Vagina (tissue), 2 donors: ENCODE measurements at places on chromosomes 5 and 9.
A peak's percentile ranks its signal among the peaks of the same experiment; 100 is the strongest.

- H3K4me3 ChIP-seq, result no peak overlapping the region
- peaks cover 23% of the 10 kb centered on the region for H3K36me3 ChIP-seq
- H3K4me1 ChIP-seq, result peaks cover 24% of the 10 kb centered on the region
- no peaks in the 10 kb centered on the region for H3K27me3 ChIP-seq
Observed at GRCh38 chr5:177234841-177235240, 68.7 kb downstream of the RAB24 start.

DNA sequence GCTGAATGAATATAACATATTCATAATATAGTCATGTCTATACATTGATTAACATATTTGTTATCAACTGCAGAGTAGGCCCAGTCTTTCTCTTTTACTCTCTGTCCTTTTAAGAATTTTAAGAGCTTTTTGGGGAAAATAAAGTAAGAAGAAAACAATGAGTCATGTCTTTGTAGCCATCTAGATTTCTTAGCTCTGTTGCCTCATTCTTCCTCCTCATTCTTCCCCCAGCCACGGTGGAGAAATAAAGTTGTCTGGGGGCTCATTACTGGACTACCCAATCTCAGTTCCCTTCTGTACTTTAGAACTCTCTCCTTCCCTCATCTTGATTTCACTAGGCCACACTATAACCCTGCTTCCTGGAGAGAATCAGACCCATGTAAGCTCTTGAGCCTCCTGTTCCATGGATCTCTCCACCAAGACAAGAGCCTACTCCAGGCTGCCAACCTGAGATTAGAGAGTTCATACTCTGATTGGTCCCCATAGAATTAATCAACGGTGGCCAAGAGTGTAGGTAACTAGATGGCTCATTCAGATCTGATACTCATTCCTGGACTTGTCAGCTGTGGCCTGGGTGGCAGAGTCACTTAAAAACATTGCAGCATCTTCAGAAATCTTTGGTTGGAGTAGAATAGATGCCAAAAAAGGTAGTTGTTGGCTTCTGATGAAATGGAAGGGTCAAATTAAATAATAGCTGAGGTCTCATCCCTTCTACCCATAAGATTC is 44.2 kb downstream of the ITGA1 start:
- no peak for DNase-seq
- no peak overlapping the region for H3K27ac ChIP-seq
- no peaks in the 10 kb centered on the region for H3K27me3 ChIP-seq
- no peaks in the 10 kb centered on the region for H3K4me1 ChIP-seq

- H3K4me1 ChIP-seq, result no peaks in the 10 kb centered on the region
- H3K36me3 ChIP-seq, result no peaks in the 10 kb centered on the region
- H3K27me3 ChIP-seq, result no peaks in the 10 kb centered on the region
- H3K4me3 ChIP-seq, result no peak overlapping the region
Observed at GRCh38 chr5:161585798-161586197, 39.3 kb upstream of the GABRB2 start.

DNA sequence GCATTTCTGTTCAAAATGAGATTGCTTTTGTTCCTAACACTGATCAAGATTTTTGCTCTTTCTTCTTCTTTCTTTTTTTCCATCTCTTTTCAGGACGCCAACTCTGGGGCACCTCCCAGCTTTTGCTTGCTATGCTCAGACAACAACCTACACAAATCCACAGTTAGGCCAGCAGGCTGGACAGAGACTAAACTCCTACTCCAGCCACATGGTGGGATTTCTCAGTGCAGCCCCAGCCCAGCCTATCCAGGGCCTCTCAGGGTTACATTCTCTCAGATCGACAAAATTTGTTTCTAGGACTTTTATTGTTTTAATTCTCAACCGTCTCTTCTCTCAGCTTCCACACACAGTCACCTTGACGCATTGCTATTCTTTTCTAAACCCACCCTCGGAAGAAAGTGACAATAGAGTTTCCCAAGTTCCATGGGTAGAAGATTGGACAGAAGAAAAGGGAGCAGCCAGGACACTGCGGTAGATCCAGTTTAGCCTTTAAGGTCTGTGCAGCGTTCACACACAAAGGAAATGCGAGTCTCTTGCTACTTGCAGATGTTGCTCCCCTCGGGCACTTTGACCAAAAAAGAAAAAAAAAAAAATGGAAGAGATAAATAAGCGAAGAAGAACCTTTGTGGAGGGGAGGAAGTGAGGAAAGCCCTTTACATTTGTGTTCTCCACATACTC is 588.6 kb upstream of the GRAMD2B start:
- H3K4me1 ChIP-seq, result no peaks in the 10 kb centered on the region
- no peaks in the 10 kb centered on the region for H3K27me3 ChIP-seq
- no peak overlapping the region for H3K4me3 ChIP-seq
- no peak for DNase-seq
- H3K27ac ChIP-seq, result no peak overlapping the region

DNA sequence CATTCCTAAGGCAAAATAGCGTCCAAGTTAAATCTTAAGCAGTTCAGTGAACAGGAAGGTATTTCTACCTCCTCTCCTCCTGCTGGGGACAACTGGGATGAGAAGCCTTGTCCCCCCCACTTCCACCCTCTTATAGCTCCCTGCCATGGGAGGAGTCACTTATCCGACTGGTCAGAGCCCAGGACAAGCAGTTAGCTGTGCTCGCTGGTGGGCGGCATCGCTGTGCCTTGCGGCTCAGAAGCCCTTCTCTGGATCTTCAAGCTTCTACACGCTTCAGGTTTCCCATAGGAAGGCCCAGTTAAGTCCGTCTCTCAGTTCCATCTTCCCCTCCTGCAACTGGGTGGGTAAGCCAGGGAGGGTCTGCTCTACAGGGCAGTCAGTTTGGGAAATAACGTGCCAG is 77.2 kb downstream of the PAX5 start:
- peaks cover 14% of the 10 kb centered on the region for H3K4me1 ChIP-seq
- DNase-seq, result no peak
- H3K4me3 ChIP-seq, result no peak overlapping the region
- H3K27ac ChIP-seq, result no peak overlapping the region
- no peaks in the 10 kb centered on the region for H3K27me3 ChIP-seq

GRCh38 chr9:447230-448025 is 232.8 kb downstream of the DOCK8 start:
- DNase-seq, result no peak
- H3K36me3 ChIP-seq, result no peaks in the 10 kb centered on the region
- peaks cover 9% of the 10 kb centered on the region for H3K4me1 ChIP-seq
- no peaks in the 10 kb centered on the region for H3K27me3 ChIP-seq

- H3K27ac ChIP-seq, result no peak overlapping the region
- no peak overlapping the region for H3K4me3 ChIP-seq
- H3K27me3 ChIP-seq, result no peaks in the 10 kb centered on the region
Observed at GRCh38 chr9:111003182-111003581, 35.1 kb downstream of the LPAR1 start.

- H3K36me3 ChIP-seq, result peaks cover 3% of the 10 kb centered on the region
- no peaks in the 10 kb centered on the region for H3K4me1 ChIP-seq
- H3K27me3 ChIP-seq, result no peaks in the 10 kb centered on the region
- no peak overlapping the region for H3K27ac ChIP-seq
Observed at GRCh38 chr9:123003466-123003865, 30.0 kb upstream of the GPR21 start.

GRCh38 chr9:37913480-37914153 is 9.7 kb upstream of the SLC25A51 start:
- peaks cover 5% of the 10 kb centered on the region for H3K4me1 ChIP-seq
- no peak overlapping the region for H3K4me3 ChIP-seq
- DNase-seq, result peak; percentile 91
- H3K27ac ChIP-seq, result no peak overlapping the region
- no peaks in the 10 kb centered on the region for H3K27me3 ChIP-seq

- H3K36me3 ChIP-seq, result no peaks in the 10 kb centered on the region
- peaks cover 24% of the 10 kb centered on the region for H3K4me1 ChIP-seq
- H3K4me3 ChIP-seq, result peak overlapping the region; percentile 64
- H3K27ac ChIP-seq, result peak overlapping the region; percentile 74
Observed at GRCh38 chr5:84382363-84383295, 2.1 kb downstream of the EDIL3 start.

GRCh38 chr9:135370411-135371375 is 108.9 kb upstream of the PPP1R26 start:
- no peak overlapping the region for H3K4me3 ChIP-seq
- no peak overlapping the region for H3K27ac ChIP-seq
- no peaks in the 10 kb centered on the region for H3K27me3 ChIP-seq
- no peaks in the 10 kb centered on the region for H3K36me3 ChIP-seq
- no peaks in the 10 kb centered on the region for H3K4me1 ChIP-seq
- no peak for DNase-seq

- H3K36me3 ChIP-seq, result no peaks in the 10 kb centered on the region
- peaks cover 32% of the 10 kb centered on the region for H3K4me1 ChIP-seq
- no peak overlapping the region for H3K4me3 ChIP-seq
- DNase-seq, result no peak
Observed at GRCh38 chr9:89935801-89936200, 331.0 kb downstream of the GADD45G start.

DNA sequence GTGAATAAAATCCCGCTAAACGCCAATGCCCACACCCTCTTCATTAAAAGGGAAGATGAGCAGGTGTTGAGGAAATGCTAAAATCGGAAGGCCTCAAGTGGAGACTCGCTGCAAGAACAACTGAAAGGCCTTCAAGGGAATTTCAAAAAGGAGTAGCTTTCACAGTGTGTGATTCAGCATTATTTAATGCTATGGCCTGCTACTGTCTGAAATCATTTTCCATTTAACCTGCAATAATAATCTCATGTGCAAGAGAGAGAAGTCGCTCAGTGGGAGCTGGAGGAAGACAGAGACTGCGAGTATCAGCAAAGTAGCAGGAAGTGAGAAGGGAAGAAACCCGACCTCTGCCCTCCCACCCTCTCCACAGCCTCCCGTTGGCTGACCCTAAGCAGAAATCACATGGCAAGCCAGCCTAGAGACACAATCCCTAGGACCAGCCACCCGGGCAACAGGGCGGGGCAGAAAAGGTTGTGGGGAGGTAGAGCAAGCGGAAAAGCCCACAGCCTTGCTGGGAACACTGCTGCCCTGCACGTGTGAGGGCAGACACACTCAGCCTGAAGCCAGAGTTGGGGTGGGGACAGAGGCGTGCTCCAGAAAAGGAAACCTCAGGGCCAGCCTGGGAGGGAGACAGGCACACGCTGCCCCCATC is 39.9 kb upstream of the CTSL start:
- H3K36me3 ChIP-seq, result no peaks in the 10 kb centered on the region
- H3K4me3 ChIP-seq, result no peak overlapping the region
- peak; percentile 77 for DNase-seq
- H3K27me3 ChIP-seq, result no peaks in the 10 kb centered on the region
- H3K27ac ChIP-seq, result no peak overlapping the region
- H3K4me1 ChIP-seq, result no peaks in the 10 kb centered on the region

- H3K27me3 ChIP-seq, result no peaks in the 10 kb centered on the region
- no peak overlapping the region for H3K4me3 ChIP-seq
- no peak overlapping the region for H3K27ac ChIP-seq
Observed at GRCh38 chr5:56856541-56857178, 41.3 kb downstream of the MAP3K1 start.

DNA sequence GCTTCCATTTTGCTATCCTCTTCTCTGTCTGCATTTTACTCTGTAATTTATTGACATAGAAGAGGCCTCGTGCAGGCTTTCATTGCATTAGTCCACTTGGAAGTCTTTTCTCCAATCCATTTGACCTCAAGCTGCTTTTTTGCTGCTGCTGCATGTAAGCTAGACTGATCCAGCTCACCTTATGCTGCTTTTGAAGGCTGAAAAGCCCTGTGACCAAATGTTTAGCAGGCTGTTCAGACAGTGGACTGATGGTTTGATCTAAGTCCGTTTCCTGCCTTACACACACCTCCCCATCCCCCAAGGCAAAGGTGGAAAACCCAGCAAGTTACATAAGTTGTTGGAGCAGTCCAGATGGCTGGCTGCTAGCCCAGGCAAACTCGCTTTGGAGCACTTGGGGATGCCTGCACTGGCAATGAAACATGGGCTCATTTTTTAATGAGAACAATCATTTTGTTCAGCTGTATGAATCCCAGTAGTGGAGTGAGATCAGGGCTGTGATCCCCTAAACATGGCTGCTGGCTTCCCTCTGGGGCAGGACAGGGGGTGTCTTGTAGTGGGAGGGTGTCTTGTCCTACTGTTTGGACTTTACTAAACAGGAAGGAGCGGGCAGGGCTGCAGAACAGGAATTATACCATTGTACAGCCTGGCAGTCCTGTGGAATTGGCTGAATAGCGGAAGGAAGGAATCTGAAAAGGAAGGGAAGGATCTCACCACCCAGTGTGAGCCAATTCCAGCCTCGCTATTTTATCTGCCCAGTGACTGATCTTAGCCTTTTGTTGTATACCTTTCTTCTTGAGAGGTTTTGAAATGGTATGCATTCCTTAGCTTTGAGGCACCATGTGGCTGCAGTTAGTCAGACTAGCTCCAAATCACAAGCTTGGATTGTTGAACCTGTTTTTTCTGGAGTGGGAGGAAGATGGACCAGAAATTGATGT is 212.0 kb downstream of the ARHGAP26 start:
- peaks cover 24% of the 10 kb centered on the region for H3K4me1 ChIP-seq
- H3K27me3 ChIP-seq, result no peaks in the 10 kb centered on the region
- no peak overlapping the region for H3K4me3 ChIP-seq
- H3K27ac ChIP-seq, result peak overlapping the region; percentile 31

GRCh38 chr9:137368431-137369035 is 54.4 kb downstream of the EXD3 start:
- H3K27ac ChIP-seq, result no peak overlapping the region
- no peak for DNase-seq
- no peaks in the 10 kb centered on the region for H3K4me1 ChIP-seq
- H3K36me3 ChIP-seq, result peaks cover 5% of the 10 kb centered on the region
- no peaks in the 10 kb centered on the region for H3K27me3 ChIP-seq

- no peaks in the 10 kb centered on the region for H3K27me3 ChIP-seq
- H3K27ac ChIP-seq, result no peak overlapping the region
- no peaks in the 10 kb centered on the region for H3K4me1 ChIP-seq
- no peak for DNase-seq
- H3K36me3 ChIP-seq, result no peaks in the 10 kb centered on the region
Observed at GRCh38 chr5:19047277-19047676, 940.7 kb downstream of the CDH18 start.

DNA sequence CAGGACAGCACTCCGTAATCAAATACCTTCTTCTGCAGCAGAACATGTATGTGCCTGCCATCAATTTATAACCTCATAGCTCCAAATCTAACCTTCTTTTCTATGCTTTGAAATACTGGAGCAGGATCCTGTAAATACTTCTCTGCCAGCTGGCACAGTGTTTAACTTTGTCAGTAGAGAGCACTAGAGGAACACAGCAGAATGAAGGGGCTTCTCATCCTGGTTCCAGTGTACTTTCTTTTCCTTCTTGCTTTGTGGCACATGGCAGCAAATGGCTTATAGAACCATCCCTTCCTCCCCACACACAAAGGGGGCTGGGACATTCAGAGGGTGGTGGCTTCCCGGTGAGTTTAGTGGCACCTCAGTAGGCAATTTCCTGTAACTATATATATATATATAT is 3.8 kb upstream of the FBXW11 start:
- no peak for DNase-seq
- peaks cover 13% of the 10 kb centered on the region for H3K4me1 ChIP-seq
- no peaks in the 10 kb centered on the region for H3K36me3 ChIP-seq
- no peak overlapping the region for H3K27ac ChIP-seq

- no peaks in the 10 kb centered on the region for H3K36me3 ChIP-seq
- peaks cover 71% of the 10 kb centered on the region for H3K4me1 ChIP-seq
Observed at GRCh38 chr9:33184963-33185362, 17.8 kb upstream of the B4GALT1 start.

GRCh38 chr5:69130241-69130640 is 36.4 kb downstream of the SLC30A5 start:
- no peak for DNase-seq
- H3K4me3 ChIP-seq, result no peak overlapping the region
- no peak overlapping the region for H3K27ac ChIP-seq
- no peaks in the 10 kb centered on the region for H3K36me3 ChIP-seq
